Lower lobe of right lung (tissue), 2 donors: ENCODE measurements at places on chromosomes 12 and 14. TPM values are rescaled to one million over a fixed set of nuclear protein-coding genes. Genes with fewer than 3 reads are reported as not detected.

DNA sequence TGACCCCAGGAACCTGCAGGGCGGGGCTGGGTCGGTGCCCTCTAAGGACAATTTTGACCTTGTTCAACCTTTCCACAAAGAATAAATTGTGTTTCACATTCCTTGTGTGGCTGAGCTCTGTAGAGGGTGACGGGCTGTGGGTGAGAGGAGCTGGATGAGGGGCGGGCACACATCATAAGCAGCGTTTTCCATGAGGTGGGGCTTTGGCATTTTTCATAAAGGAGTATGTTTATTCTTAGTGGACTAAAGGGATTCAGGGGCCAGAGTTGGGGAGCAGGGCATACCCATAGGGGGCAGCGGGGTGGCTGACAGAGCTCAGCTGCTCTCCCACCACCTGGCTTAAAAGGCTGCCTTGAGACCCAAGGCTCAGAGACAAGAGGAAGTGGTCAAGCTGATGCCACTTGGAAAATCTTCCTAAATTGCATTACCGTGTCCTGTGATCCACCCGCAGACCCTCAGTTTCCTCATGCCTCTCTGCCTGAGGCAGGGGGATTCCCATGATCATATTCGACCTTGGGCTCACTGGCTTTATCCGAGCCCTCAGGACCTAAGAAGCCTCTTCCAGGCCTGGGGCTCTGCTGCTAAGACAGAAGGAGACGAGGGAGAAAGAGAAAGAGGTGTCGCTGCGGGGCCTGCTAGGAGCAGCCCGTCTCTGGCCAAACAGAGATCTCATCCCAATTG, 11.4 kb downstream of the MMP14 start:
- H3K4me1 ChIP-seq: peaks cover 63% of the 10 kb centered on the region
- H3K36me3 ChIP-seq: peaks cover 42% of the 10 kb centered on the region
- H3K27ac ChIP-seq: peak overlapping the region; percentile 81
- no peak overlapping the region for H3K4me3 ChIP-seq
- peak; percentile 45 for DNase-seq

GRCh38 chr12:111624540-111624939, 25.4 kb upstream of the ATXN2 start:
- no peaks in the 10 kb centered on the region for H3K4me1 ChIP-seq
- H3K27ac ChIP-seq: no peak overlapping the region
- H3K4me3 ChIP-seq: no peak overlapping the region
- H3K36me3 ChIP-seq: no peaks in the 10 kb centered on the region
- no peaks in the 10 kb centered on the region for H3K27me3 ChIP-seq
- DNase-seq: no peak

GRCh38 chr12:82329508-82329907, 28.7 kb downstream of the CCDC59 start:
- no peaks in the 10 kb centered on the region for H3K4me1 ChIP-seq
- H3K4me3 ChIP-seq: no peak overlapping the region
- DNase-seq: no peak
- H3K27me3 ChIP-seq: no peaks in the 10 kb centered on the region
- H3K27ac ChIP-seq: no peak overlapping the region

DNA sequence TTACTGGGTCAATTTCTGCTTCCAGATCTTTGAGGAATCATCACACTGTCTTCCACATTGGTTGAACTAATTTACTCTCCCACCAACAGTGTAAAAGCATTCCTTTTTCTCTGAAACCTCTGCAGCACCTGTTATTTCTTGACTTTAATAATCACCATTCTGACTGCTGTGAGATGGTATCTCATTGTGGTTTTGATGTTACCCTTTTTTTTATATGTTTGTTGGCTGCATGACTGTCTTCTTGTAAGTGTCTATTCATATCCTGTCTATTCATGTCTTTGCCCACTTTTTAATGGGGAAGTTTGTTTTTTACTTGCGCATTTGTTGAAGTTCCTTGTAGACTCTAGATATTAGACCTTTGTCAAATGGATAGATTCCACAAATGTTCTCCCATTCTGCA, 324.9 kb downstream of the NAV3 start:
- no peak overlapping the region for H3K4me3 ChIP-seq
- no peaks in the 10 kb centered on the region for H3K36me3 ChIP-seq
- no peak for DNase-seq

DNA sequence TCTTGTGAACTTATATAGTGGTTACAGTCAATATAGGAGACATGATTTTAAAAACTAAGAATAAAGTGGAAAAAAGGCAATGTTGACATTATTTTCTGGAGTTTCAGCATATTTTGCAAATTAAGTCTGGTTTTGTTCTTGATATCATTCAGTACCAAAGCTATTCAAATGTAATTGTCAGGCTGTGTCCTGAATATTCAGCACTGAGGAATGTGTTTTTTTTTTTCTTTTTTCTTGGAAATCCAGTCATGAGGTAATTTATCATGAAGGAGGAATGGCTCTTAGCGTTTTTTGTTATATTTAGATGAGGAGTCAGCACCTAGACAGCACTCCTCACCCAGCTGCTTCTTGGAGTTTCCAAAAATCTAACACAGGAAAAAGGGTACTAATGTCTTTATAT, 225.5 kb downstream of the CCDC91 start:
- no peaks in the 10 kb centered on the region for H3K36me3 ChIP-seq
- H3K27ac ChIP-seq: no peak overlapping the region
- no peaks in the 10 kb centered on the region for H3K27me3 ChIP-seq
- no peak overlapping the region for H3K4me3 ChIP-seq
- no peak for DNase-seq
- no peaks in the 10 kb centered on the region for H3K4me1 ChIP-seq

DNA sequence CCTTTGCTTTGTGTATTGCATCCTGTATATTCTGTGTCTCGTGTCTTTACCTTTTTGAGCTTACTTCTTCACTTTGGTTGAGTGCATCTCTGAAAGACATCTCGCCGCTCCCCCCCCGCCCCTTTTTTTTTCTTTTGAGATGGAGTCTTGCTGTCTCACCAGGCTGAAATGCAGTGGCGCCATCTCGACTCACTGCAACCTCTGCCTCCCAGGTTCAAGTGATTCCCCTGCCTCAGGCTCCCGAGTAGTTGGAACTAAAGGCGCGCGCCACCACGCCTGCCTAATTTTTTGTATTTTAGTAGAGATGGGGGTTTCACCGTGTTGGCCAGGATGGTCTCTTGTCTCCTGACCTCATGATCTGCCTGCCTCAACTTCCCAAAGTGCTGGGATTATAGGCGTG, 49.9 kb downstream of the DIP2B start:
- no peak overlapping the region for H3K27ac ChIP-seq
- no peaks in the 10 kb centered on the region for H3K4me1 ChIP-seq
- no peaks in the 10 kb centered on the region for H3K27me3 ChIP-seq
- no peak overlapping the region for H3K4me3 ChIP-seq
- H3K36me3 ChIP-seq: no peaks in the 10 kb centered on the region
- DNase-seq: no peak

- H3K27ac ChIP-seq: no peak overlapping the region
- H3K4me1 ChIP-seq: no peaks in the 10 kb centered on the region
- no peak overlapping the region for H3K4me3 ChIP-seq
Observed at GRCh38 chr12:67362526-67362925, 93.4 kb downstream of the CAND1 start.

DNA sequence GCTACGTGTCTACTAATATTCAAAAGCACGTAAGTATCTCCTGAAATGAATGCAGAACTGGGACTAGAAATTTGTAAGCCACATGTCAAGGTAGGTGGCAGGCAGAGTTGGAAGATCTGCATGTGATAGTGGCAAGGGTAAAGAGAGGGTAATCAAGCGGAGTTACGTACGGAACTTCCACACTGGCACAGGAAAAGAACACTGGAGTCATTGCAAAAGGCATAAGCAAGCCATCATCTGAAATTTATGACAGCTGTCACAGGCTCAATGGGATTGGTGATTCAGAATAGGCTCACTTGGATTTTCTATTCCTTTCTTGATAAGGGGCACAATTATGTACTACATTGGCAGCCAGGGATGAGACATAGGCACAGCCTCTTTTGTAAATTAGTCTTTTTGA, 245.3 kb downstream of the PDZRN4 start:
- H3K36me3 ChIP-seq: no peaks in the 10 kb centered on the region
- no peaks in the 10 kb centered on the region for H3K4me1 ChIP-seq
- no peak overlapping the region for H3K27ac ChIP-seq
- no peak for DNase-seq
- no peaks in the 10 kb centered on the region for H3K27me3 ChIP-seq

- no peak for DNase-seq
- H3K4me1 ChIP-seq: no peaks in the 10 kb centered on the region
- no peak overlapping the region for H3K27ac ChIP-seq
- peaks cover 62% of the 10 kb centered on the region for H3K36me3 ChIP-seq
- no peaks in the 10 kb centered on the region for H3K27me3 ChIP-seq
- H3K4me3 ChIP-seq: no peak overlapping the region
Observed at GRCh38 chr12:122996188-122996601, 15.7 kb downstream of the ARL6IP4 start.

DNA sequence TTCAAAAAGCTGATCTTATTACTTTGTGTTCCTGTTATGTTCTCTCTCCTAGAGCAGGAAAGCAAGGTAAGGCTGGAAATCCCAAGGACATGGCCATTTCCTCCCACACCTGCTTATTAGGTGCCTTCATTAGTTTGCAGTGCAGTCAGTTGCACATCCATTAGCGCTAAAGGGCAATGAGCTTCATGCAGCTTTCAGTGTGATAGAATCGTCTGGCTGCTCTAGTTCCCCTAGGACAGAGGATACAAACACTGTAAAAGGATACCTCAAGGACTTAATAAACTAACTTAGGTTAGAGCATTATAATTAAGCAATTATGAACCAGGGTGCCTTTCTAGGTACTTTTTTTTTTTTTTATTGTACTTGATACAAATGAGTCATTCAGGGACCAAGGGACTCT, 21.1 kb downstream of the TMEM117 start:
- H3K4me3 ChIP-seq: no peak overlapping the region
- no peak for DNase-seq
- no peaks in the 10 kb centered on the region for H3K36me3 ChIP-seq
- H3K27ac ChIP-seq: no peak overlapping the region
- H3K27me3 ChIP-seq: no peaks in the 10 kb centered on the region

GRCh38 chr12:100555722-100556121, 17.8 kb upstream of the GAS2L3 start:
- H3K4me3 ChIP-seq: no peak overlapping the region
- no peak for DNase-seq
- no peaks in the 10 kb centered on the region for H3K27me3 ChIP-seq
- no peaks in the 10 kb centered on the region for H3K4me1 ChIP-seq

GRCh38 chr12:59453475-59453874, 142.4 kb upstream of the SLC16A7 start:
- no peaks in the 10 kb centered on the region for H3K27me3 ChIP-seq
- no peak overlapping the region for H3K4me3 ChIP-seq
- H3K36me3 ChIP-seq: no peaks in the 10 kb centered on the region
- no peak for DNase-seq
- no peaks in the 10 kb centered on the region for H3K4me1 ChIP-seq
- H3K27ac ChIP-seq: no peak overlapping the region

GRCh38 chr14:75283833-75284563, 5.4 kb downstream of the FOS start:
- H3K4me1 ChIP-seq: peaks cover 56% of the 10 kb centered on the region
- H3K27ac ChIP-seq: peak overlapping the region; percentile 100
- peak; percentile 75 for DNase-seq
- no peaks in the 10 kb centered on the region for H3K27me3 ChIP-seq
- H3K36me3 ChIP-seq: peaks cover 20% of the 10 kb centered on the region

GRCh38 chr12:43098071-43098470, 453.9 kb downstream of the ADAMTS20 start:
- no peak for DNase-seq
- no peak overlapping the region for H3K27ac ChIP-seq
- no peaks in the 10 kb centered on the region for H3K4me1 ChIP-seq
- H3K4me3 ChIP-seq: no peak overlapping the region
- no peaks in the 10 kb centered on the region for H3K27me3 ChIP-seq
- no peaks in the 10 kb centered on the region for H3K36me3 ChIP-seq

GRCh38 chr12:16756833-16757555, 151.0 kb upstream of the LMO3 start:
- H3K36me3 ChIP-seq: no peaks in the 10 kb centered on the region
- H3K4me3 ChIP-seq: no peak overlapping the region
- no peak overlapping the region for H3K27ac ChIP-seq
- no peaks in the 10 kb centered on the region for H3K27me3 ChIP-seq

GRCh38 chr12:21989819-21990412, 48.7 kb upstream of the ABCC9 start:
- H3K4me3 ChIP-seq: no peak overlapping the region
- H3K27ac ChIP-seq: no peak overlapping the region
- no peaks in the 10 kb centered on the region for H3K27me3 ChIP-seq
- DNase-seq: no peak

HCFC2 gene
- total RNA-seq: 18.5 TPM

MIS18BP1 gene
- 48.3 TPM for total RNA-seq

DTX1 gene
- 6.8 TPM for total RNA-seq

SLC10A1 gene
- not detected for total RNA-seq

BEGAIN gene
- total RNA-seq: 1.3 TPM

C12orf43 gene
- 12.3 TPM for total RNA-seq
